ENCODE measurements at places on chromosomes 4 and X.

- DNase-seq = no peak
Measured at GRCh38 chr4:54229631-54230483, 764 bp downstream of the PDGFRA start.

DNA sequence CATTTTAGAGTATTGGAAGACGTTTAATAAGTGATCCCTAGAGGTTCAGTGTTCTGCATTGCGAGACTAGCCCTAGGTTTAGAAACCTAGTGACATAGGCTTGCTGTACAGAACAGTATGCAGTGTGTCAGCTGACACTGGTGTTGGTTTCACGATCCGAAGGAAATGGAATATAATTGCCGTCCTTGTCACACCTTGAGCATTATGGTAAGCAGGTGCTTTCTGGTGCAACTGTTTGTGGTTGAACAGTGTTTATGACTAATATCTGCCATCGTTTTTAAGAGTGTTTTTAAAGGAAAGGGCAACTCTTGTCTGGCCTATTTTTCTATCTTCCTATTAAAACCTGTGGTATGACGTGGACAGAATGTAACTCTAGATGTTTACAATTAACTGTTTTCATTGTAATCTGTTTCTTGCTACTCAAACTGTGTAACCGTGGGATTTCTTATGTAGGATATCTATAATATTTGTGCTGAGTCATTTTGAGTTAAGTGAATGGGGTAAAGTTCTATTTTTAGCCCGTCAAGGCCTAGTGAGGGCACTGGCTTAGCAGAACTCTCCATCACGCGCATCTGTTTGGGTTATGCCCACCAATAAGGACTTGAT lies 53.8 kb upstream of the TBC1D14 start:
- DNase-seq = peak; percentile 71

- DNase-seq = no peak
Measured at GRCh38 chrX:17425136-17425535, 50.1 kb downstream of the NHS start.

- no peak for DNase-seq
Measured at GRCh38 chrX:69089203-69089602, 76.0 kb downstream of the PJA1 start.

GRCh38 chrX:76398970-76399369 lies 28.5 kb upstream of the MAGEE1 start:
- no peak for DNase-seq

GRCh38 chr4:8205749-8206611 lies 6.9 kb downstream of the SH3TC1 start:
- no peak for DNase-seq

- DNase-seq = no peak
Measured at GRCh38 chr4:108560616-108561015, 59.8 kb upstream of the RPL34 start.

Measured in hematopoietic multipotent progenitor cell treated with erythropoietin and hydrocortisone succinate and interleukin-3 and kit ligand, for 17 days (in vitro differentiated cells).